ENCODE measurements at places on chromosomes 7 and 10.

DNA sequence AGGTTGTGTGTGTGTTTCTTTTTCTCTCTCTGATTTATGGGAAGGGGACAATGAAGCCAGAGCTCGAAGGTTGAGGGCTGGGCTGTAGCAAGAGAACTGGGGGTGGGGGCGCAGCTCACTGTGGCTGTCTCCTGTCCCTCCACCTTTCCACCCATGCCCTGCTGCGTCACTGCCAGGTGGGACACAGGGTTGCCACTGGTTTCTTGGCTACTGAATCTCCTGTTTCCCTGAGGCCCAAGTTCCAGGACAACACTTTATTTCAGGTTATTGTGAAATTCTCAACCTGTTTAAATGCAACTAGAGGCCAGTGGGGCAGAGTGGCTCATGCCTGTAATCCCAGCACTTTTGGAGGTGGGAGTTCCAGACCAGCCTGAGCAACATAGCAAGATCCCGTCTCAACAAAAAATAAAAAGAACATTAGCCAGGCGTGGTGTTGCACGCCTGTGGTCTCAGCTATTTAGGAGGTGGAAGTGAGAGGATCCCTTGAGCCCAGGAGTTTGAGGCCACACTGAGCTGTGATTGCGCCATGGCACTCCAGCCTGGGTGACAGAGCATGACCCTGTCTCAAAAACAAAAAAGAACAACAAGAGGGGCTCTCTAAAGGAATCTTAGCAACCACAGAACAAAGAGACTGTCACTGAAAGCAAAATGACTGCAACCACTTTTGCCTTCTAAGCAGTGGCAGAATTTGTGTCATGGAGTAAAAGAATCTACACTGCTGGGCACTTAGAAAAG, 22.6 kb downstream of the TBATA start:
- no peak for DNase-seq

GRCh38 chr10:87650838-87651589, 8.7 kb upstream of the PAPSS2 start:
- DNase-seq, result no peak

GRCh38 chr7:112036071-112036470, 170.1 kb downstream of the DOCK4 start:
- no peak for DNase-seq

GRCh38 chr7:15439853-15440252, 122.0 kb downstream of the AGMO start:
- DNase-seq, result no peak

GRCh38 chr10:99895867-99896266, 113.4 kb downstream of the ABCC2 start:
- DNase-seq, result no peak

DNA sequence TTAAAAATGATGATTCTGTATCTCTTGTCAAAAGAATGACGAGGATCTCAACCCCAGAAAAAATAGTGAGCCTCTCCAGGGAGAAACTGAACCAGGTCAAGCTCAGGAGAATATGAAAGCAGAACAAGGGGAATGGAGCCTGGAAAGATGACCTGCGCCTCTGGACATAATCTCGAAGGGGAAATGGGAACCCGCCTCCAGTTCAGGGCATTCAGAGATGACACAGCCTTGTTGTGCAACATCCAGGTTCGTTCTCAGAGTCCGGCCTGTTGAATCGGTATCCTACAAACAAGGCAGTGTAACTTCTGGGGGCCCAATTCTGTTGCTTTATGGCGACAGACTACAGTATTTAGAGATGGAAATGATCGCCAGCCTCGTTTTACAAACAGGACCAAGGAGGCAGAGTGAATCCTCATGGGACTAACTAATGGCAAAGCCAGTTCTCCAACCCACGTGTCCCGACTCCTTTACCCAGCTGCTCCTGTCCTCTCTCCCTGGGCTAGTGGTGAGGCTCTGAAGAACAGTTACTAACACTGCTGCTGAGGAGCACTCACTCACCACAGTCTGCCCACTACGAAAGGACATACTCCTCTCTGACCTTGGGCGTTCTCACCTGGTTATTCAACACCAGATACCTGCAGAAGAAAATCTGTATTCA, 67.6 kb downstream of the JAZF1 start:
- DNase-seq, result no peak

GRCh38 chr10:111384556-111384955, 307.7 kb downstream of the ADRA2A start:
- DNase-seq, result no peak

- no peak for DNase-seq
Measured at GRCh38 chr10:100356067-100357017, 9.3 kb downstream of the SCD start.

DNA sequence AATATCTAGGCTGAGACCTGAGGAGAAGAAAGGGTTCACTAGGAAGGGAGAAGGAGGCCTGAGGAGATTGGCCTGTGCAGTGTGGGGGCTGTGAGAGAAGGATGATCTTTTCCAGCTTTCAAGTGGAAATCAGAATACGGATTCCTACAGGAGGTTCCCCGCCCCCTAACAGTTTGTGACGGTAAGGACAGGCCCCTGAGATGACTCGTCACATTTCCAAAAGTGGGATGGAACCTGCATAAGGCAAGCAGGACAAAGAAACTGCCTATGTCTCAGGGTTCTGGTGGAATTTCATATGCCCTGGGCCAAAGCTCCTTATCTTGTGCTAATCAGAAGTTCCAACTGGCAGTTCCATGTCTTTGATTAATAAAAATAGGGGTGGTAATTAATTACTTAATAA, 275.6 kb downstream of the SNX10 start:
- DNase-seq, result no peak

DNA sequence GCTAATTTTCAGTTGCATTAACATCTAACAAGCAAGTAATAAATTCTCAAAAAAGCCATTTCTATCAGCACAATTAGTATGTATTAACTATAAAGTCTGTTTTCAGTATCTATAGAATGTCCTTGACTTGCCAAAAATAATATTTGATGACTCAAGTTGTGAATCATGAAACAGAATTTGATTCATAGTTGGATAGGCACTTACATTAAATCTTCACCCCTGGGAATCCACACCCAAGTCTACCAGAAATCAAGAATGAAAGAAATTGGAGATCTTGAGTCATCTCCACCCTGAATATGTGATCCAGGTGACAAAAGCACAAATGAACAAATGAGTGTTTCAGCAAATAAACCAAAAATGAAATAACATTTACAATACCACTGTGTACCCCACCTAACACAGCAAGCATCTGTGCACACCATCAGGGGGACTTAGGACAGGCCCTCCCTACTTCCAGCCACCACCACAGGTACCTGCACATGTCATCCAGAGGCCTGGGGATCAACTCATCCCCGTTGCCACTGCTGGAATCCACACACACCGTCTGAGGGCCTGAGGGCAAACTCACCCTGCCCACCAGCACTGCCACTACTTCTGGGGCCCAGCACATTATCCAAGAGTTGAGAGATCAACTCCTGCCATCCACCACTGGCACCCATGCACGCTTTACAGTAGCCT, 160.1 kb downstream of the MTERF1 start:
- no peak for DNase-seq

- no peak for DNase-seq
Measured at GRCh38 chr7:24130631-24131030, 153.4 kb upstream of the NPY start.

GRCh38 chr10:126736727-126737126, 66.2 kb upstream of the C10orf90 start:
- no peak for DNase-seq

- peak; percentile 81 for DNase-seq
Measured at GRCh38 chr10:21497177-21497807, 28.2 kb downstream of the SKIDA1 start.

DNA sequence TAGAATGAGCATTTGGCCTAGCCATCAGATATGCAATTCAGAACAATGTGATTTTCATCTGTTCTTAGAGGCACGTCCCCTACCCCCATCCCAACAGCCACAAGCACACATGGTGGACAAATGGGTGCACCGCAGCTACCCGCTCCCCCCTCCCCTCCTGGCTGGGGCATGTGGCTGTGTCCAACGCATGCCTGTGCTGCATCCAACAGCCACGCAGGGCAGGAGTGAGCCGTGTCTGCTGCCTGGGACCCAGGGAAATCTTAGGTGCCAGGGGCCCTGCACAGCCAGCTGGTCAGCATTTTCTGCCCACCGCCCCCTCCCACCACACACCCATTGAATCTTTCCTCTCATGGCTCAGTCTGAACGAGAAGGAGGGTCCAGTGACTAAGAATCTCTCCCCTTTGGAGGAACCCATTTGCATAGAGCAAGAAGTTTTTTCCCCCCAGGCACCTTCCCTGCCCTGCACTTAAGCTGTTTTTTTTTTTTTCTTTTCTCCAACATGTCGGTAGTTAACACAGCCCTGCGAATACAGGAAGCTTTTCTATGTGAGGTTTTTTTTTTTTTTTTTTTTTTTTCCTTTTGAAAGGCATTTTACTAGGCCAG, 138.9 kb downstream of the WDR11 start:
- no peak for DNase-seq

GRCh38 chr10:104127411-104127810, 5.4 kb downstream of the SFR1 start:
- no peak for DNase-seq

DNA sequence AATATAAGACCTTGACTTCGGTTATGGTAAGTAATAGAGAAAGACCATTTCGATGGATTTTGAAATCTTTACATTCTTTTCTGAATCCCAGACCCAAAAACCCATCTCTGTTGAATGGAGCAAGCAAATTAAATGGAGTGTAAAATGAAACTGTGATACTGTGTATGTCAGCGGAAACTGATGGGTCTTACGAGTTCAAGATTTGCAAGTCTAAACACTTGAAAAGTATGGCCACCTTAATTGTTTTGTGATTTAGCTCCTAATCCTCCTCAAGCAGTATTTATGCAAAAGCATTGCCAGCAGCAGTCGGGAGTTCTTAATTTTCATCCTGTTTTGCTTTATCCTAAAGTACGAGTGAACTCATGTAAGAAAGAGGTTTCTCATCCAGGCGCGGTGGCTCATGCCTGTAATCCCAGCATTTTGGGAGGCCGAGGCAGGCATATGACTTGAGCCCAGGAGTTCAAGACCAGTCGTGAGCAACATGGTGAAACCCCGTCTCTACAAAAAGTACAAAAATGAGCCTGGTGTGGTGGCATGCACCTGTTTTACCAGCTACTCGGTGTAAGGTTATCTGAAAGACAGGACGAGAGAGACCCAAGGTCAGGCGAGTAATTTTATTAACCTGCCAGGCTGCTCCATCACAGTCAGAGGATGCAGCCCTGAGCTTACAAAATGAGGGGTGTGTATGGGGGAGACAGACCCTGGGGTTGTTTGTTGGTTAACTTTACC, 5.8 kb upstream of the DHTKD1 start:
- DNase-seq, result no peak

DNA sequence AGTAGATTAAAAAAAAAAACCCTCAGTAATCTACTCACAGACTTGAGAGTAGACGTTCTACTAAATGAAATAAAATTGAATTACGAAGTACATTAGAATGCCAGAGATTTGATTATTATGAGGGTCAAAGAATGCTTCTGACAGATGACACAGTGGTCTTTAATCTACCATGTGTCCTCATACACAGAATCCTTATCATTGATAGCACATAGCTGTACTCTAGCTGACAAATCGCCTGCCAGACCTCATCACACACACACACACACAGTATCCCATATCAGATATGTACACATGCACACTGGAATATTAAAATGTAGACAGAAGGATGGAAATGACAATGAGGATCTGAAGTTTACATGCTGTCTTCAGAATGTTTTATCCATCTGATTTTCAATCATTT, 104.6 kb downstream of the SORCS1 start:
- DNase-seq, result no peak

DNA sequence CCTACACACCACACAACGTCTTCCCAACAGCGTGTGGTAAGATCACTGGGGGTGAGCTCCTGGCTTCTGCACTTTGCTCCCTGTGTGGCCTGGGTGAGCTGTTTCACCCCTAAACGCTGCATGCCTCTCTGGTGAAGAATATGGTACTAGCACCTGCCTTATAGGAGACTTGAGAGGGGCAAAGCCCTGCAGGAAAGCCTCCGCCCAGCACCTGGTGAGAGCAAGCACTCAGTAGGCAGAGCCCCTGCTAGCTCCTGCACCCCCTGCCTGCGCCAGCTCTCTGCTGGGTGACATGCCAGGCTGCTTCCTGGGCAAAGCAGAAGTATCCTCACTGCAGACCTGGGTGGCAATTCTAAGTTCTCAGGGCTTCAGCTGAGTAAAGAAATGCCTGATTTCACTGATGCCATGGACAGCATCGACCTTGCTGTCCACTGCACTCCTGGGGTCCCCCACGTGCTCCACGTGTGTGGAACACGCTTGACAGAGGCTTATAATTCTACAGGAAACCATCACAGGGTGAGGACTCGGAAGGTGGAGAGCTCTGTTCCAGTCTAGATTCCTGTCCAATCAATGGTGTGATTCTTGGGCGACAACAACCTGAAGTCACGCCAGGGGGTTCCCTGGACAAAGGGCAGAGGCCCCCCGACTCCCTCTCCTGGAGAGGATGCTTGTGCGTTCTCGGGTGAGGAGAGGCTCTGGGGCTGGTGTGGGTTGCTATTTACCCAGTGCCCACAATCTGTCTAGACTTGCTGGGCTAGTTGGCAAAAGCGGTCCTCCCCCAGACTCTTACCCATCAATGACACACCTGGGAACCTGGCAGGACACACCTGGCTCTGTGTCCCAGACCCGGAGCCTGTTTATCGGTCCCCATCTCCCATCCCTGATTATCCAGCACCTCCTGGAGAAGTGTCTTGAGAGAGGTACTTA, 5.0 kb upstream of the CALML5 start:
- no peak for DNase-seq

- DNase-seq, result no peak
Measured at GRCh38 chr10:126690534-126690933, 20.0 kb upstream of the C10orf90 start.

DNA sequence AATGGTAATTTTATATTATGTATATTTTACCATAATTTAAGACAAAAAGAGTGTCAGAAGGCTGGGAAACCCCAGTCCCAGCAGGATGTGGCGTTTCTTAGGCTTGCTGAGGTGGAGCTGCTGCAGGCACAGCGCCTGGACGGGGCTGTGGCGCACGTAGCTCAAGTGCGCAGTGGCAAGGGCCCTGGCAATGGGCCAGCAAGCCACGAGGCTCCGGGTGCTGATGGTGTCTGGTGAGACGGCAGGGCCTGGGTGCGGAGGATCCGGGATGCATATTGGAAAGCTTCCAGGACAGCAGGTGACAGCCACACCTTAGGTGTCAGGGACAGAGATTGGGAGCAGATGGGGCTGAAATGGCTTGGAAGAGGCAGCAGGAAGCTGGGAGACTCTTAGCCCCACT, 37.2 kb downstream of the CLEC2L start:
- DNase-seq, result no peak

DNA sequence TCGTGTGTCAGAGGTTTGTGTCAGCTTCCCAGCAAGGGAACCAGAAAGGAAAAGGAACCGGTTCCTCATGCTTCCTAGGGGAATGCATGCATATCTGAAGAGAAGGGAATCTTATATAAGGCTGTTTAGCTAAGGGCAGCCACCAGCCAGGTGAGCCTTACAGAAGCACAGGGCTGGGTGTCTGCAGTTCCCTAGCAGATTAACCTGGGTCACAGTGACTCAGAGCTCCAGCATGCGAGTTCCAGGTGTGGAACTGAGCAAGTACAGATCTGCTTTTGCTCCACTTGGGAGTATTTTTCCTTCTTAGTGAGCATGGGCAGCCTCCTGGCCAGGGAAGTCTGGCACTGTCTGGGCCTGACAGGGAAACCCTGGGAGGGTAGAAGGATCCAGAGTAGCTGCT, 957 bp upstream of the ANKRD2 start:
- no peak for DNase-seq

Data from omental fat pad (tissue), 4 donors.